Endothelial cell (in vitro differentiated cells): ENCODE measurements at places on chromosomes 5 and 9.

- H3K27me3 ChIP-seq: no peaks in the 10 kb centered on the region
These were observed 140.8 kb upstream of the MTAP start for GRCh38 chr9:21661626-21662025.

DNA sequence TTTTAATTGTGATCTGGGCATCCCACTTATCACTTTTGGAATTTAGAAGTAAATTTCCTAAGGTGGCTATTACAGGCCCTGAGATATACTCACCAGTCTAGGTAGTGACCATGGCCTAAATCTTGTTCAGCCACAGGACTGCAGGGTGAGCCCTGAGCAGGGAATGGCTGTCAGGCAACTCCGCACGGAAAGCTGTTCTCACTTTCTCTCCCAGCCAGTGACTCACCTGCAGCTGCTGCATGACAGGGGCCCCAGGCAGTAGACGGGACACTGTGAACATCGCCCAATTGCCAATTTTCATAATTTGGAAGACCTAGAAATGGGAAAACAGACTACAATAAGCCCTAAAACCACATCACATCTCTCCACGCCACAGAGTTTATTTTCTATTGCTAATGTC is 69.6 kb upstream of the TAF1L start:
- peaks cover 12% of the 10 kb centered on the region for H3K27me3 ChIP-seq
- no peak overlapping the region for H3K4me3 ChIP-seq
- no peaks in the 10 kb centered on the region for H3K4me1 ChIP-seq
- no peaks in the 10 kb centered on the region for H3K36me3 ChIP-seq

DNA sequence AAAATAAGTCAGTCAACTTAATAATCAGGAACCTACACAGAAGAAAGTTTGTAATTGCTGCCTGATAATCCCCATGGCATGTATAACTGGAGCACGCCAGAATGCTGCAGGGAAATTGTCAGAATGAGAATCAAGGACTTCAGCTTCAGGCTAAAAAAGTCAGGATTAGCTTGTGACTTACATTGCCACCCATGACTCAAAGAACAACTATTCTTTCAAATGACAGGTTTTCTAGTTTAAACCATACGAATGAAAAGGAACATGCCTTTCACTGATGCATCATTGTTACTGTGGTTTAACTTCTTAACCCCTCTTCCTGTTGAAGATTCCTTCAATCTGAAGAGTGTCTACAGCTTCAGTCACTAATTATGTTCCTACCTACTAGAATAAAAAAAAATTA is 112.4 kb downstream of the ISL1 start:
- no peak for DNase-seq
- no peaks in the 10 kb centered on the region for H3K27me3 ChIP-seq
- no peaks in the 10 kb centered on the region for H3K4me1 ChIP-seq

- peaks cover 4% of the 10 kb centered on the region for H3K27me3 ChIP-seq
- H3K4me3 ChIP-seq: no peak overlapping the region
- no peaks in the 10 kb centered on the region for H3K4me1 ChIP-seq
- DNase-seq: no peak
- H3K27ac ChIP-seq: no peak overlapping the region
These were observed 362.7 kb downstream of the GADD45G start for GRCh38 chr9:89967527-89967926.
